LNCaP clone FGC (cell line): ENCODE measurements at places on chromosomes 7 and 10.
A peak's percentile ranks its signal among the peaks of the same experiment; 100 is the strongest.

DNA sequence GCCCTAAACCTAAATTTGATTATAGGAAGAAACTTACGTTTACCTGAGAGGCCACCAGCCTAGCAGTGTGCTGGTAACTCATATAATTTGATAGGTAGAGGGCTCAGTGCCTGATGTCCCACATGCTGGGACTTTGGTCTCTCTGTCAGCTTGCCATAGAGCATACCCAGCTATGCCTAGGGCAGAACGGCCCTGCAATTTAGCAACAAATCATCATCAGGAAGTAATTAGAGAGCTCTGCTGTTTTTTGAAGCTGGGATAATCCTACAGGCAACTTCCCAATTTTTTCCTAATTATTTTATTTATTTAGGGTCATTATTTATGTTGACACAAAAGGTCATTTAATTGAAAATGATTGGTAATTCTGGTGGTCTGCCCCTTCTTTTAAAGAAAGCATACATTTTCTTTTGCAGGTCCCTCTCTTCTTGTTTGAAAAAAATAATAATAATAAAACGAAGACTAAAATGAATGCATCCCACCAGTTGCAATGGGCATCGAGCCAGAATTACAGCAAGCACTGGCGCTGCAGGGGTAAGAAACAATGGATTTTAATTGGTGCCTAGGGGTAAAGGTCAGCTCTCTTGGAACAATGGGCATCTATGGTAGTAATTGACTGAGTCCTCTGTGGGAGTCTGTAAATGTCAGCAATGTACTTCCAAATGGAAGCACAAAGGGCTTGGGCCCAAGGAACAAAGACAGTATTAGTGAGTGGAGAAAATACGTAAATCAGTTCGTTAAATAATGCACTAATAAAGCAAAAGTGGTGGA lies 348.0 kb downstream of the SORCS1 start:
- no peak for DNase-seq

- DNase-seq: peak; percentile 44
Observed at GRCh38 chr10:96560966-96561887, 25.6 kb downstream of the TM9SF3 start.

GRCh38 chr10:48799341-48800006 lies 114.8 kb downstream of the WDFY4 start:
- no peak for DNase-seq

- DNase-seq: no peak
Observed at GRCh38 chr7:127253281-127254162, 781 bp upstream of the GRM8 start.

- no peak for DNase-seq
Observed at GRCh38 chr10:127343821-127344220, 147.4 kb upstream of the INSYN2A start.

DNA sequence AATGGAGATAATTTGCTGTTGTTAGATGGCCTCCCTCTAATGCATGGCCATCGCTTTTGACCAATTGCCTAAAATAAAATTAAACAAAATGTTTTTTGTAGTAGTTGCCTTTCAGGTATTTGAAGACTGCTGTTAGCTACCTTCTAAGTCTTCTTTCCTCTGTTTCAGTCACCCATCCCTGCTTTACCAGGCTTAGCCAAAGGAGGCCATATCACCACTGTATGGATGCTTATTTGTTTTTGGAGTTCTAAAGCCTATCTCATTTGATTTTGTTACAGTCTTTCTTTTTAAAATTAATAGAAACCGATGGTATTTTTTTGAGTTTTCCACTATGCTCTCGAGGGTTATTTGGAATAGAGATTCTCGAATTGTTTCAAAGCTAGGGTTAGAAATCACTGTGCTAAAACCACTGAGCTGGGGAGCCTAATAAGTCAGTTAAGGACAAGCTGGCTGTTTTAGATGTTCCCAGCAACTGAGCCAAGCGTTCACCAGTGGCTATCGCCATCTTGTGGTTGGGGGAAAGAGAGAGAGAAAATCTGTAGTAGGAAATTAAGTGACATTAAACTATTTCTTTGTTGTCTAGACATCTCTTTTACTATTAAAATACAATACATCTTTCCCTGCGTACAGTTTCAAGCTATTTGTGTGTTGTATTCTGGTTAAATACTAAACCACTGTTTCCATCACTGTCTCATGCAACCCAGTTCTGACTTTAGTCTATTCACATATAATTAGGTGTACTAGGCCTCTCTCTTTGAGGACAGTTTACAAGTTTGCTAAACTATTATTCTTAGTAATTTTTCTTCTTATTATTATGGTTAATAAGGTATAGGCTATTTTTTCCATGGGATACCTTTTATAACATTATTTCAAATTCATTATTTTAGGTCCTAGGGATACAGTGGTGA lies 52.2 kb downstream of the GPR158 start:
- DNase-seq: peak; percentile 59

DNA sequence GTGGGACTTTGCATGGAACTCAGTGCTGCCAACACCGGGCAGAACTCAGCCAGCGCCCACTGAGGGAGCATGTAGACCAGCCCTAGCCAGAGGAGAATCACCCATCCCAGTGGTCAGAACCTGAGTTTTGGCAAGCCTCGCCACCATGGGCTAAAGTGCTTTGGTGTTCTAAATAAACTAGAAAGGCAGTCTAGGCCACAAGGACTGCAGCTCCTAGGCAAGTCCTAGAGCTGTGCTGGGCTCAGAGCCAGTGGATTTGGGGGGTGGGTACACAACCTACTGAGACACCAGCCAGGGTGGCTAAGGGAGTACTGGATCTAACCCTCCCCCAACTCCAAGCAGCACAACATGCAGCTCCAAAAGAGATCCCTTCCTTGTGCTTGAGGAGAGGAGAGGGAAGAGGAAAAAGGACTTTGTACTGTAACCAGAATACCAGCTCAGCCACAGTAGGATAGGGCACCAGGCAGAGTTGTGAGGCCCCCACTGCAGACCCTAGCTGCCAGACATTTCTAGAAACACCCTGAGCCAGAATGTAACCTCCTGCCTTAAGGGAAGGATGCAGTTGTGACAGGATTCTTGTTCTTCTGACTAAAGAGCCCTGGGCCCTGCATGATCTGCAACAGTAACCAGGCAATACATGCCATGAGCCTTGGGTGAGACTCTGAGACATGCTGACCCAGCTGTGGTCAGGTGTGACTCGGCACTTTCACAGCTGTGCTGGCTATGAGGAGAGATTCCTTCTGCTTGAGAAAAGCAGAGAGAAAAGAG lies 24.4 kb downstream of the GSDME start:
- no peak for DNase-seq

- DNase-seq: no peak
Observed at GRCh38 chr7:70271617-70272081, 673.4 kb downstream of the AUTS2 start.
